ENCODE measurements at places on chromosomes 4 and X. TPM values are rescaled to one million over a fixed set of nuclear protein-coding genes. Genes with fewer than 3 reads are reported as not detected.

The LRIT3 gene
- polyA plus RNA-seq, result 0.05 TPM

The TRIM61 gene
- 2.2 TPM for polyA plus RNA-seq

The MAGEC3 gene
- 0.14 TPM for polyA plus RNA-seq

- DNase-seq, result no peak
Measured at GRCh38 chr4:88029556-88029955, 22.1 kb downstream of the PKD2 start.

DNA sequence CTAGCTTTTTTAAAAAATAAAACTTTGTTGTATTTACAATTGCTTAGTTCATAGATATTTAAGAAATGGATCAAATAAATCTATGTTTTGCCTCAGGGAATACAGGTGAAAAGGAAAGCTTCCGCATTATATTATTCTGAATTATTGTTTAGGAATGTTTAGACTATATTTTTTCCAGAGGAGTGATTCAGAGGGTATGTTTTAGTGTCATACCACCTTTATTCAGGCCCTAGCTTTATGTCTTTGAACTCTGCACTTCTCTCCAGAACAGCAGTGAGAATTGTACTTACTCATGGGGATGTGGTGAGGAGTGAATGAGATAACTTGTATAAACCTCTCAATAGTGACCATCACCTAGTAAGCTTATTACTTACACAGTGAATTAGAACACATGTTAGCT is 14.0 kb downstream of the SLIT2 start:
- DNase-seq, result no peak

DNA sequence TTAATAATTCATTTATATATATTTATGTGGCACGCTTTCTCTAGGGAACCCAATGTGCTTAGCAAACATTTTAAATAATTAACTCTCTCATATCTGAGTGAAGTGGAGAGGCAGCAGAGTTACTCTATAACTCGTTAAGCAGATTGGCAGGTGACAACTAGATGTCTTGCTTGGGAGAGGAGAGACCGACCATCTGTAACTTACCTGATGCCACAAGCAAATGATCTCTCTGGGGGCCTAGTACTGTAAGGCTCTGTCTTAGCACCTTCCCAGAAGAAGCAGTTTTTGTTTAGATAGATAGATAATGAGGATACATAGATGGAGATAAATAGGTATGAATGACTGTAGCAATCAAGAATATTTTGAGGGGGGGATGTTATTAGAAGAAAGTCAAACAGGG is 11.9 kb upstream of the SEL1L3 start:
- no peak for DNase-seq

DNA sequence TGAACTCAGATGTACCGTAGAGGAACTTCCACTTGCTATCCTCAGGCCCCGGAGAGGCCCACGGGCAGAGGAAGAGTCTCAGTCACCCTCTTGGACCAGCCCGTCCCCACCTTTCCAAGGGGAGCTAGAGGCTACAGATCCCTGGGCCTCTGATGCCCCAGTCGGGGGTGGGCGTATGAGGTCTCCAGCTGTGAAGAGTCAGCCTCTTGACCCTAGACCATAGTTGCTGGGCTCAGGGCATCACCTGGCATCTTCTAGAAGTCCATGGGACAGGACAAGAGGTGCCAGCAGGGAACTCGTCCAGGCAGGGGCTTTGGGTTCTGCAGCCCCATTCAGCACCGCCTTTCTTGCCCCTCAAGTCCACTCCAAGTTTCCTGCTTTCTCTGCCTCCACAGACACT is 11.6 kb downstream of the SASH3 start:
- no peak for DNase-seq

GRCh38 chr4:153440475-153440874 is 25.7 kb upstream of the TMEM131L start:
- no peak for DNase-seq

DNA sequence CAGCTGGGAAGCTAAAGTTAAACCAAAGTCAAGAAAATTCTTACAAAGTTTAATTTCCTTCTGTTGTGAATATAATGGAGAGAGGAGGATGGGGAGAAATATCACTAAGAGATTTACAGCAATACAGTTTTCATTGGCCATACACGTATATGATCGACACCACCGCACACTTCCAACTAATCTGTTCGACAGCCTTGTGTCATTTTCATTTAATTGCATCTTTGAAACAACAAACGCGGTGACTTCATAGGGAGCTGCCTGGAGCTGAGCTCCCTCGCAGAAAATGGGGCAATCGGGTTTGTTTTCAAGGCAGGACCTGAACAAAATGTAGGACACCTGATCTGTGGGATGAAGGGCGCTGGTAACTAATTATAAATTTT is 1.3 kb downstream of the PTPN13 start:
- peak; percentile 49 for DNase-seq

Data from left renal pelvis (tissue), 4 donors.